ENCODE measurements at places on chromosomes 2 and 18.

DNA sequence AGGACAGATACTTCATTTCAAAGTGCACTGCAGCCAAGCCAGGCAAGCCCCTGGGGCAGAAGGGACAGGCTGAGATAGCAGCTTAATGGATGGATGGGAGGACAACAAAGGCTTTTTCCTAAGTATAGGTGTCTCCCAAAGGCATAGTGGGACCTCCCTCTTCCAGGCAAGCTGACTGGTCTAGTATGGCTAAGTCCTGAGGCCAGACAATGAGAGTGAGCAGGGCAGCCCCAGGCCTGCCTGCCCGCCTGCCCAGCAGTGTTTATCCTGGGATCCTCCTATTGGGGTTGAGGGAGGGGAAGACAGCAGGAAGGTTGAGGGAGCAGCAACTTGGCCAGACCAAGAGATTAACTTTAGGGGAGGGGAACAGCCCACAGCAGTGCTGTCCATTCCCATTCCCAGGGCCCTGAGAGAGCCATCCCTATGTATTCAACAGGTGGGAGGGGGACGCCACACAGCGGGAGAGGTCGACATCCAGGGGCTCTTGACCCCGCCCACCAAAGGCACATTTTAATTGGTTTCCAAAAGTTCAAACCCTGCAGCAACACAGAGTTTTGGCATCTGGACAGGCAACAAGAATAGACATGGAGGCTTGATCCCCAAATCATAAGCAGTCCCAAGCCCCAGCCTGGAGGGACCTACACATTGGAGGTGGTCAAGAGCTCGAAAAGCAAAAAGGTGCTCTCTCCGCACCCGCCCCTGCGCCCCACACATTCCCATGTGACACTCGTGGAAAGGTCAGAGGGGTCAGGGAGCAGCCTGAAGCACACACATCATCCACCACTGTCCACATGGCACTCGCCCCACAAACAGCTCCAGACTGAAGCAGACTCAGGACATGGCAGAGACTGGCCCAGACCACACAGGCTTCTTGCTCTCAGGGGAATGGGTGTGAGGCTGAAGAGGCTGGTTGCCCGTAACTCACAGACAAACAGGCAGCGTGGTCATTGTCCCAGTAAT is 2.9 kb upstream of the SFXN5 start:
- no peak for ATAC-seq

DNA sequence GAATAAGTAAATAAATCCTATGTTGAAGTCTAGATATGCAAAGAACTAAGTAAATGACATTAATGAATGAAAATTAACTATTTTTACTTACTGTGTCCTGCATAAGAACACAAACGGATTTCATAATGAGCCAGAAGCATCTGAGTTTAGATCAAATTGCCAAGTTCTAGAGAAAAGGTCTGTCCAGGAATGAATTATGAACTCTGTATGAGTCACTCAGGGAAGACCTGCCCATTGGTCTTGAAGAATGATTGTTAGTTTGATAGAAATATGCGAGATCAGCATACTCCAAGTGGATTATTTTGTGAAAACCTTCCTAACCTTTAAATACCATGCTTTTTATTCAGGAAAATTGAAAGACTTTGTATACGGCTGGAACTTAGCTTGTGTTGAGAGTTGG is 189.5 kb downstream of the DOK6 start:
- no peak for ATAC-seq

- ATAC-seq = no peak
These were observed 296.2 kb upstream of the SMIM21 start for GRCh38 chr18:75723521-75724340.

GRCh38 chr18:61782545-61782944 is 110.3 kb downstream of the RNF152 start:
- no peak for ATAC-seq

DNA sequence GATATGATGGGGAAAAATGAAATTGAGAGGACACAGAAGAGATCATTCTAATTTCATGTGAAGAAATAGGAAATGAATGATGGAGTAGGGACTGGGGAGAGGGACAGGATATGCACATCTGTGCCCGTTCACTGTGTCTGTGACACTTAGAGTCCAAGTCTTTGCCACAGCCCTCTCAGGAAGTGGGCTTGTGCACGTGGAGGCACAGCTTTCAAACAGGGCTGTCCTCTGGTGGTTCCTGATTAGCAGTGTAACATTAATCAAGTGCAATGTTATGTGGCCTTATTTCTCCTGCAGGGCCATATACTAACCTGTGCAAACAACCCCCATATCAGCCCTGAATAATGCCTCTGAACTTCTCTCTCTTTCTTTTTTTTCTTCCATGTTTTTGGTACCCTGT is 312.2 kb upstream of the FAM98A start:
- ATAC-seq = no peak

- no peak for ATAC-seq
These were observed 205.0 kb upstream of the SMAD2 start for GRCh38 chr18:48135436-48135966.

- ATAC-seq = no peak
These were observed 163.8 kb upstream of the HDAC4 start for GRCh38 chr2:239564587-239564986.

- no peak for ATAC-seq
These were observed 48.7 kb downstream of the ST3GAL5 start for GRCh38 chr2:85840091-85840490.

DNA sequence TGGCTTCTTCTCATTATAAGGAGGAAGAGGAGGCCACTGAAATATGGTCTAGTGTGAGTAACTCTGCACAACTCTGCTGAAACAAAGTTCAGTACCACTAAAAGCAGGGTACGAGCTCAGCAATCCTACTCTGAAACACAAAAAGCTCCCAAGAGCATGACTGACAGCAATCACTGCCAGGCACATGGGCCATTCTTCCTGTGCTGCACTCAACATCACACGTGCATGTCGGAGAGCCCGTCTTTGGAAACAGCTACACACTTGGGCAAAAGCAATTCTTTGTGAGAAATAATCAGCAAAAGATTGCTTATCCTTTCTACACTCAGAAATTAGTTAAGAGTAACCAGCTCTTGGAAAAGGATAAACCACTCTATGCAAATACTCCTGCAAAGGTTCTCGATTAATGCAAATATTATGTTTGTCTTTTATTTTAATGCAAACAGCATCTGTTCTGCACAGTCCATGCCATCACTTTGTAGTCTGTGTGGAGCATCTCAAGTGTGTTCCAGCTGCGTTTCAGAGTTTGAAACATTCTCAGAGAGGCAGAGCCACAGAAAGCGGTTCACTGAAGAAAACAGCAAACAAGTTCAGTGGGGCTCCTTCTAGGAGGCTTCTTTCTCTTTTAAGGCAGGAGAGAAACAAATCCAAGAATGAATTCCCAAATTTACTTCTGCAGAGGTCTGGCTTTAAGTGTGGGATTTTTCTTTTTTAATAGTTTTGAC is 145.0 kb downstream of the HDAC4 start:
- ATAC-seq = no peak

DNA sequence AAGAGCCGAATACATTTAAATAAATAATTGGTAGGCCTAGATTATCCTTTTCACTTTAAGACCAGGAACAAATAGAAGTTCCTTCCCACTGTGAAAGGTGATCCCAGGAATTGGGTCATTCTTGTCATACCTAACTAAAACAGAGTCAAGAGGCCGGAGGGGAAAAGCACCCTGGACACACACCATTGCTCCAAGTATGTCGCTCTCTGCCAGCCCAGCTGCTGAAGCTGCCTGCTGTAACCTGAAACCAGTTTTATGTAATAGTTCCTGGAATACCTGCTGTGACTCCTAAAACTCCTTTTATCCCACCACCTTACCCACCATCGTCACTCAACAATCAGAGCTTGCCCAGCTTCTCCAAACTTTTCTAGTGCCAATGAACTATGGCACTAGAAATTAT is 217.1 kb downstream of the PTPRM start:
- ATAC-seq = no peak

- ATAC-seq = no peak
These were observed 139.0 kb downstream of the EHBP1 start for GRCh38 chr2:62844311-62845090.

- no peak for ATAC-seq
These were observed 84.8 kb upstream of the PIK3C3 start for GRCh38 chr18:41870191-41870590.

- peak; percentile 76 for ATAC-seq
These were observed at the start of gene ADI1 for GRCh38 chr2:3519255-3520205. Gene ADI1 (minus strand): TSS chr2:3519531. CDS start chr2:3519487, 44 bp downstream.

GRCh38 chr2:207236156-207236935 is 70.6 kb upstream of the KLF7 start:
- no peak for ATAC-seq

DNA sequence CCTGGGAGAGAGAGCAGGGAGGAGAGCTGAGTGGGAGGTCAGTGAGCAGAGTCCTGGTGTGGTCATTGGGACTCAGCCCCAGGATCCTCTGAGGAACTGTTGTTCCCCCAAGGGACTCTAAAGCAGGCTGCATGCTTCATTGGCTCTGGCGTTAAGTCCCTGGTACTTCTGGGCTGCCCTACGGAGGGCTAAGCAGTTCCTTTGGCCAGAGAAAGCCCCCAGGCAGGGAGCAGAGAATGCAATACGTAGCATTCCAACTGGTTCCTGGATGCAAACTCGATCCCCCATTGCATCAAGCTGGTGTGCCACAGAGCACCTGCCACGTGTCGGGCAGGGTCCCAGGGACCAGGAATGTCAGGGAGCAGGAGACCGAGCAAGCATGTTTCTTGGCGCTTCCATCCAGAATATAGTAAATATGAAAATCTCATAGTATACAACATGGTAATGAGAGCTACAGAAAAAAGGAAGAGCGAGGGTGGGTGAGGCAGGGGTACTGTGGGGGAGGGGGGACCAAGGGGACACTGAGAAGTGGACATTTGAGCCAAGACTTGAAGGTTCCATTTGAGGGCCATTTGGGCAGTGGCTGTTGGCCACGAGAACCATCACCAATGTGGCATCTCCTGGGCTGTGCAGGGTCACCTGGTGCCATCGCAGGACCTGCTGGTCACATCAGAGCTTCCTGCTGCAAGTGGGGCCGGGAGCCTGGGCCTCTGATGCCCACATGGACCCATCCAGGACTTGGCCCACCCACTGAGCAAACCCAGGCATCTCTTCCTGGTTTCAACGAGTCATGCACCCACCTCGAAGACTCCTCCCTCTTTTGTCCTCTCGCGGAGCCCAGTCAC is 160.4 kb downstream of the ASB1 start:
- ATAC-seq = no peak

GRCh38 chr2:209876211-209876610 is 104.6 kb downstream of the UNC80 start:
- no peak for ATAC-seq
